ENCODE measurements at places on chromosomes 2 and 18.

DNA sequence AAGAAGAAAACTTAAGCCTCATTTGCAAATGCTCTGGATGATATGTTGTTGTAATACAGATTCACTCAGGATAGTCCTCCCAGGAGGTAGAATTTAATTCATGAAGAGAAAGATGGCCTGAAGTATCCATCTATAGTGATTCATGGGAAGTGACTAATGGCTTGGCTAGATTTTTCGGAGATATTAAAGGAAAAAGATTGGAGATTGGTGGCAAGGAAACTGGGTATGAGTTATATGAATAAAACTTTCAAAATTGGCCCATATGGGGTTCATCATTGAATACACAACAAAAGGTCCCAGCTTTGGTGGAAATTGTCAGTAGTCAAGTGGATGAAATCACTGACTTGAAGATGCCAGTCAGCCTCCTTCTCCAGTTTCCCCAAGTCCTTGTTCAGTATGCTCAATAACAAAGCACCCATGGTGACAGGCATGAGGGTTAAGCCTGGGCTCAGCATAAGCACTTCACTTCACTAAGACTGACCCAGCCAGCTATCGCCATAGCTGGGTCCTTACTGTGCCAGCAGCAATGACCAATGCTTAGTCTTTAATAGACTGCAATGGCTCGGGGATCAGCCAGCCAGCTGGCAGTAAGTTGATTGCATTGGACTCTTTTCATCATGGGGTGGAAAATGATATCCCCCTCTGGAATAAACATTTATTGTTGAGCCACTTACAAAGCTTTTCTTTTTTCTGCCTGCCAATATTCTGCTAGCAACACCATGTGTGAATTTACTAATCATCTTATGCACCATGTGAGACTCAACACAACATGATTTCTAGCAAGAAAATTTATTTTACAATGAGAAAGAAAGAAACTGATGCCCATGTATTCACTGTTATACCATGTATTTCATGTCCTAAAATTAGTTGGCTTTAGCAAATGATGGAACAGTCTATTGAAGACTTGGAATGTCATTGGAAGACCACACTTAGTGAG, 176.6 kb upstream of the TACR1 start:
- no peak for DNase-seq

GRCh38 chr18:75264195-75264594, 53.6 kb downstream of the TSHZ1 start:
- no peak for DNase-seq

GRCh38 chr2:12227941-12228608, 481.6 kb downstream of the LPIN1 start:
- no peak for DNase-seq

GRCh38 chr18:60739212-60739611, 366.6 kb upstream of the MC4R start:
- DNase-seq: no peak

DNA sequence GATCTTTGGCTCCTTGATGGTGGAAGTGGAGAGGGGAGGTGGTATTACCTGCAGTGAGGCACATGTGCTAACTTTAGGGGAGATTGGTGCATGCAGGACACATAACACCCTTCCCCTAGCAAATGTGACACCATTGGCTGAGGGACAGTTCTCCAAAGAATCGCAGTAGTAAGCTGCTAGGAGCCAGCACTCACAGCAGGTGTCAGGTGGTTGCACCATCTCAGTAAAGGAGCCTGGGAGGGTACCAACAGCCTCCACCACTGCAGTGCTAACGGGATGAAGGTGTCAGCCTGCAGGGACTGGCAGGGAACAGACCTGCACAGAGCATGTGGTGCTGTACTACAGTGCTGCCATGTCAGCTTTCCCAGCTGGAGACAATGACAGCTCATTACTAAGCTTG, 127.3 kb upstream of the PIEZO2 start:
- no peak for DNase-seq

- DNase-seq: no peak
Measured at GRCh38 chr18:78813156-78813555, 166.5 kb upstream of the SALL3 start.

DNA sequence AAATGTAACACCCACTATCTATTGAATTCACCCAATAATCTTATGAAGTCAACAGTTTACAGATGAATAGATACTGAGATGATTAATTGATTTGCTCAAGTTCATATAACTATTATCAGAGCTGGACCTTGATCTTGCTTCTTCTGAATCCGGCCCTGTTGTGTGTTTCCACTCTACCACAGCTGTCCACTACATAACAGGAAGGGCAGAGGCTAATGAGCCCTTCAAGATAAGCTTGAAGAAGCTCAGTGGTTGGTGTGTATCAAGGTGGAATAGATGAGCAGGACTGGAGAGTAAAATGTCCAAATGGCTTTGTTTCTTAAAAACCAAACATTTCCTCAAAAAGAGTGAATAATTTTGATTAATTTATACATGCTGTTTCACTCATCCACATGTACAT, 56.4 kb upstream of the ITGB6 start:
- no peak for DNase-seq

GRCh38 chr2:11491348-11491933, 25.5 kb upstream of the E2F6 start:
- DNase-seq: no peak

DNA sequence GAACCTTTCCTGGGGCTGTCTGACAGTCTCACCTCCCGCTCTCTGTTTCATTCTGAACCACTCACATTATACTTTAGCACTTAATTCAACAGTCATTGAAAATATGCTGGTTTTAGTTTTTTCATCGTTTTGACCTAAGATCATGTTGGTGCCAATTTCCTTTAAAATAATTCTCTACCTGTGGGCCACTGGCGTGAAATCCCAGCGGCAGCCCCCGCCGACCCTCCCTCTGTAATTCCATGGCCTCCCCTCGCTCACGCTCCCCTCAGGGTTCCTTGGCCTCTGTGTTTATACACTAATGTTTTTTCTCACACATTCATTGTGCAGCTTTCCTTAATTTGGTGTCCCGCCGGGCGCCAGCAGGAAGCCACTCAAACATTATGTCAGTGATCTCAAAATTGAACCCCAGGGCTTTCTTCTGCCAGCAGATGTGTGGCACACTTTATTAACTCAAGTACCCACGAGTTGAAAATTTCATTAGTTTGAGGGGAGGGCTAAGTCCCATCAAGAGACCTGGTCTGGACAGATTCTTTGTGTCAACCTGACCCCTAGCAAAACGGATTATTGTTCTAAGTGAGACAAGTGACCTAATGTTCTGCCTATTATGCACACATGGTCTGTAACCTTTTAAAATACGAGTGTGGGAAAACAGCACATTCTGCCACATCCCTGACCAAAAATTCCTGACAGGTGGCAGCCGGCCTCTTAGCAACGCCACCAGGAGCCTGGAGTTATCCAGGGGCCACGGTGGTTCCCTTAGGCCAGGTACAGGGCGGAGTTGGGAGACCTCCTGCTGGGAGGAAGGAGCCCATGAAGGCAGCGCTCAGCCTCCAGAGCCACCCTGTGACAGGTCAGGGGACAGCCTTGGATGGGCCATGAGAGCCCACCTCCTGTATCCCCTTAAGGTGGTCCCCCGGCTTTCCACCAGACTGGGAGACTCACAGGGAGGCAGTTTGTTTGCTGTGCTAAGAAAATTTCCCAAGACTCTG, 53.1 kb downstream of the APOB start:
- no peak for DNase-seq

DNA sequence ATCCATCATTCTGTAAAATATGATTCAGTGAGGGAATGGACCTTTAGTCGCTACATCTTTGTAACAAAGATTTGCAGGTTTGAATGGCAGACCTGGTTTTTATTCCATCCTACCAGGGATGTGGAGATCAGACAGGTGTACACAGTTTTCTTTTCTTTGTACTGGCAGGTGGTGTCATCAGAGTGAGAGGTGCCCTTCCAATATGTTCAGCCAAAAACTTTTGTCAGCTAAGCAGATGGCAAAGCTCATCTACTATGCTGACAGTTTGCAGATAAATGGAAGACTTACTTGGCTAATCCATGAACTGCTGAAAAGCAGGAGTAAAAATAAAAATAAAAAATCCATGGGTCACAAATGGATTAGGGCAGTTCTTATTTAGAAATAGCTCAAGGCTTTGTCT, 185.5 kb upstream of the DOK6 start:
- DNase-seq: no peak

DNA sequence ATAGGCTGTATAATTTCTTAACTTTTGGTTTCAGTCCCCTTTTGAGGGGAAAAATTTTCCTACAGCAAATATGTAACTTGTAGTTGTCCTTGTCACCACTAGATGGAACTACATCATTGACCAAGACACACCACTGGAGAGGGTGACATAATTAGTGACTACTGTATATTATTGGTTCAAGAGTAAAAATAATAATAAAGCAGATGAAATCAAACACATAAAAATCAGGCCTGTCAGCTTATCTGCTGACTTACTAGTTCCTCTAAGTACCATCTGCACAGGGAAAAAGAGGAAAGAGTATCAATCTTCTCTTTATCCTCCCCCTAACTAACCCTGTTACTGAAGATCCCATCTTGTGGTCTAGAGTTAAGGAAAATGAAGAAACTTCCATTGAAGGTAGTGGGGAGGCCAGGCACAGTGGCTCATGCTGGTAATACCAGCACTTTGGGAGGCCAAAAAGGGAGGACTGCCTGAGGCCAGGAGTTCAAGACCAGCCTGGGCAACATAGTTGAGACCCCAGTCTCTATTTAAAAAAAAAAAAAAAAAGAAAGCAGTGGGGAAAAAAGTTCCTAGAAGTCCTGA, 29.6 kb upstream of the ENOSF1 start:
- DNase-seq: no peak

- DNase-seq: no peak
Measured at GRCh38 chr2:17637131-17637906, 96.8 kb downstream of the VSNL1 start.

GRCh38 chr2:29042561-29043075, 31.7 kb downstream of the PCARE start:
- DNase-seq: no peak

- DNase-seq: no peak
Measured at GRCh38 chr2:215530191-215530968, 94.5 kb upstream of the FN1 start.

- no peak for DNase-seq
Measured at GRCh38 chr2:112314856-112315255, 39.5 kb downstream of the ZC3H6 start.

- DNase-seq: no peak
Measured at GRCh38 chr2:42560899-42561298, 7.5 kb upstream of the MTA3 start.

GRCh38 chr2:171798156-171798820, 95.8 kb downstream of the SLC25A12 start:
- no peak for DNase-seq

DNA sequence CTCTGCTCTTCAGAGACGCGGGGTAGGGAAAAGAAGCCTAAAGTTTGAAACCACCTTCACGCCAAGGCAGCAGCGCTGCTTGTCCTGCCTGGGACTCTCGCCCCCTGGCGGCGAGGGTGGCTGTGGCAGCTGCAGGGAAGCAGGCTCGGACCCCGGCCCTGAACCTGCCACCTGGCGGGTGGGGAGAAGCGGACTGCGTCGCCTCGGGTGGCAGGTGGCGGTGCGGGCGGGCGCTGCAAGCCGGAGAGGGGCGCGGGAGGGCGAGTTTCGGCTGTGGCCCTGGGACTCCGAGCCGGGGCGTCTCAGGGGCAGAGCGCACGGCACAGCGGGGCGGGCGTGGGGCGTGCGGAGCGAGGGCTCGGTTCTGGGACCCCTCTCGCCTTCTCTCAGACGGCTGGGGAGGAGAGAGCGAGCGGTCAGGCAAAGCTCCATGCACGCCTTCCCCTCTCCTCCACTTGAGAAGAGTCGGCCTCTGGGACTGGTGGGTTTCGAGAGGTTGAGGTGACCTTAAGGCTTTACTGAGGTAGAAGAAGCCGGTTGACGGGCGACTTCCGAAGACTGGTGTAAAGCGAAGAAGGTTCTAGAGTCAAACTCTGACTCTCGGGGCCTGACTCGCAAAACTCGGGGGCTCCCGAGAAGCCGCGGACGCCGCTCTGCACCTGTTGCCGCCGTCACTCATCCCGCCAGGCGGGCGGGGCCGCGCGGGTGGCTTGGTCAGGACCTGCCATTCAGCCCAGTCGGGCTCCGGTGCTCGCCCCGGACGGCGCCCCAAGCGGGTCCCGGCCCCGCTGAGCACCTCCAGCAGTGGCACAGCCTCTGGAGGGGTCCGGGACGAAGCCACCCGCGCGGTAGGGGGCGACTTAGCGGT, 1.1 kb upstream of the BOLL start:
- DNase-seq: no peak

All from stimulated activated CD8-positive, alpha-beta memory T cell treated with anti-CD3 and anti-CD28 coated beads, Interleukin-7, amount 100 ng/mL, for 24 hours (primary cell).